ENCODE measurements at places on chromosomes 1 and 21.

- no peaks in the 10 kb centered on the region for H3K36me3 ChIP-seq
- H3K27me3 ChIP-seq, result peaks cover 13% of the 10 kb centered on the region
- no peaks in the 10 kb centered on the region for H3K4me1 ChIP-seq
- no peak overlapping the region for H3K4me3 ChIP-seq
Observed at GRCh38 chr1:6041432-6042062, 4.1 kb upstream of the KCNAB2 start.

- H3K27me3 ChIP-seq, result no peaks in the 10 kb centered on the region
- no peak for DNase-seq
- no peaks in the 10 kb centered on the region for H3K36me3 ChIP-seq
- peak overlapping the region; percentile 6 for H3K27ac ChIP-seq
Observed at GRCh38 chr21:30209601-30210000, 6.3 kb downstream of the CLDN8 start.

GRCh38 chr1:221939607-221940006, 197.7 kb upstream of the DUSP10 start:
- no peak overlapping the region for H3K27ac ChIP-seq
- H3K4me1 ChIP-seq, result peaks cover 3% of the 10 kb centered on the region

GRCh38 chr1:53755874-53756273, 16.9 kb upstream of the GLIS1 start:
- peaks cover 4% of the 10 kb centered on the region for H3K36me3 ChIP-seq
- no peak for DNase-seq
- H3K27me3 ChIP-seq, result peaks cover 8% of the 10 kb centered on the region
- H3K4me1 ChIP-seq, result peaks cover 2% of the 10 kb centered on the region

- no peaks in the 10 kb centered on the region for H3K36me3 ChIP-seq
- DNase-seq, result no peak
- H3K4me1 ChIP-seq, result peaks cover 13% of the 10 kb centered on the region
- H3K27ac ChIP-seq, result peak overlapping the region; percentile 83
Observed at GRCh38 chr1:224114787-224115175, 870 bp downstream of the FBXO28 start.

DNA sequence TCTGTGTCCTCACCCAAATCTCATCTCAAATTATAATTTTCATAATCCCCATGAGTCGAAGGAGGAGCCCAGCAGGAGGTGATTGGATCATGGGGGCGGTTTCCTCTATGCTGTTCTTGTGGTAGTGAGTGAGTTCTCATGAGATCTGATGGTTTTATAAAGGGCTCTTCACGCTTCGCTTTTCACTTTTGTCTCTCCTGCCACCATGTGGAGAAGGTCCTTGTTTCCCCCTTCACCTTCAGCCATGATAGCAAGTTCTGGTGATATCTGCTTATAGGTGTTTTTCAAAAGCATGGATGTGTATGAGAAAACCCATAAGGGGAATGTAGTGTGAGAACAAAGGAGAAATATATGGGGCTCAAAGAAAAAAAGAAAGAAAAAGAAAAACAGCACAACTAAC, 405.9 kb upstream of the RGS18 start:
- no peaks in the 10 kb centered on the region for H3K4me1 ChIP-seq
- no peaks in the 10 kb centered on the region for H3K36me3 ChIP-seq
- H3K27ac ChIP-seq, result no peak overlapping the region
- DNase-seq, result no peak
- H3K4me3 ChIP-seq, result no peak overlapping the region

DNA sequence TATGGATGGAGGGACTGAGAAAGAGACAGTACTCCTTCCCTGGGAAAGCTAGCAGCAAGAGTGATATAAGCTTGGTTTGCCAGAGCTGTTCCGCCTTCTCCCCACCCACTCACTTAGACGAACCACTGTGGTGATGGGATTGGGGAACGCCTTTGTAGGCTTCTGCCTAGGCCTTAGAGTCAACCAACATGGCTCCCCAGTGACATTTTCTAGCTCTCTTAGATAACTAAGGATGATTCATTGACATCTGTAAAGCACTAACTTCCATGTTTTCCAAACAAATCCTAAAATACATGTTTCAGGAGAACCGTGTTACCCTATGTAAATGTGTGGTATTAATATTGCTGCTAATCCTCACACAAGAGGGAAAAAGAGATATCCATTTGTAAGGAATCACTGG, 21.6 kb upstream of the SSX2IP start:
- no peak overlapping the region for H3K27ac ChIP-seq
- no peaks in the 10 kb centered on the region for H3K27me3 ChIP-seq
- H3K4me3 ChIP-seq, result no peak overlapping the region
- no peaks in the 10 kb centered on the region for H3K36me3 ChIP-seq
- DNase-seq, result no peak

- H3K4me1 ChIP-seq, result no peaks in the 10 kb centered on the region
- H3K27me3 ChIP-seq, result peaks cover 28% of the 10 kb centered on the region
- H3K27ac ChIP-seq, result no peak overlapping the region
- no peak overlapping the region for H3K4me3 ChIP-seq
- DNase-seq, result no peak
Observed at GRCh38 chr1:153429266-153430165, 13.2 kb downstream of the S100A7A start.

- H3K27ac ChIP-seq, result no peak overlapping the region
- H3K27me3 ChIP-seq, result peaks cover 7% of the 10 kb centered on the region
- peaks cover 3% of the 10 kb centered on the region for H3K4me1 ChIP-seq
- peak; percentile 56 for DNase-seq
Observed at GRCh38 chr1:3012456-3013291, 8.6 kb upstream of the ACTRT2 start.

DNA sequence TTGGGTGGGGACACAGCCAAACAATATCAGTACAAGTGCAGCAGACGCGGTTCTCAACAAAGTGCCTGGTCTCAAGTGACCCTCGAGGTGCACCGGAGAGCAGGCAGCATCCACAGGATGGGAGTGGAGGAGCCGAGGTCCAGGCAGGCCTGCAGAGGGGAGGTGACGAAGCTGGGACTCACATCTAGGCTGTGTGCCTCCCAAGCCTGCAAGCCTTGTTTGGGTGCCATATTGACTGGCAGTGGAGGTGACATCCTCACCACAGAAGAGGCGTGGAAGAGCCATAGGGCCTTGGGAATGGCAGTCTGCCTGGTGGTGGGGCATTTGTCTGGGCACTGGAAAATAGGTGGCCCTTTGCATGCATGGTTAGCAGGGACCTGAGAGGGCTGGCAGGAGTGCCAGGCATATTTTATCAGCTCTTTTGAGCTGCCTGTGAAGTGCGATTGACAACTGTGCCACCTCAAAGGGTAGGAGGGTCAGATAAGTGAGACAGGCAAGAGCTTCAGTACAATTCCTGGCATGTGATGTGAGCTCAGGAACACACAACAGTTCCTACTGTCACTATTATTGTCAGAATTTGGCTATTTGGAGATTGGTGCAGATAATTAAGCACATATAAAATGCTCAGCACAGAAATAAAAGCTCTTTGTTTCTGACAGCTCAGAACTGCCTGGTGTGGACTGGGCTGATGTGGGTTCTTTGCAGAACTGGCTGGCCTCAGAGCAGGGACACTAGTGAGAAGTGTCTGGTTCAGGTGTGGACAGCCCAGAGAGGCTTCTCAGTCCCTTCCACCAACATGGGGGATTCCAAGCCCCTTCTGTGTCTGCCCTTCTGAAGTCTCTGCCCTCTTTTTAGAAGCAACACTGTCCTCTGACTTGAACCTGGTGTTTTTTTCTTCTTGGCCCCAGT, 347.6 kb upstream of the AJAP1 start:
- DNase-seq, result no peak
- H3K4me1 ChIP-seq, result no peaks in the 10 kb centered on the region
- no peaks in the 10 kb centered on the region for H3K36me3 ChIP-seq
- H3K27ac ChIP-seq, result no peak overlapping the region

DNA sequence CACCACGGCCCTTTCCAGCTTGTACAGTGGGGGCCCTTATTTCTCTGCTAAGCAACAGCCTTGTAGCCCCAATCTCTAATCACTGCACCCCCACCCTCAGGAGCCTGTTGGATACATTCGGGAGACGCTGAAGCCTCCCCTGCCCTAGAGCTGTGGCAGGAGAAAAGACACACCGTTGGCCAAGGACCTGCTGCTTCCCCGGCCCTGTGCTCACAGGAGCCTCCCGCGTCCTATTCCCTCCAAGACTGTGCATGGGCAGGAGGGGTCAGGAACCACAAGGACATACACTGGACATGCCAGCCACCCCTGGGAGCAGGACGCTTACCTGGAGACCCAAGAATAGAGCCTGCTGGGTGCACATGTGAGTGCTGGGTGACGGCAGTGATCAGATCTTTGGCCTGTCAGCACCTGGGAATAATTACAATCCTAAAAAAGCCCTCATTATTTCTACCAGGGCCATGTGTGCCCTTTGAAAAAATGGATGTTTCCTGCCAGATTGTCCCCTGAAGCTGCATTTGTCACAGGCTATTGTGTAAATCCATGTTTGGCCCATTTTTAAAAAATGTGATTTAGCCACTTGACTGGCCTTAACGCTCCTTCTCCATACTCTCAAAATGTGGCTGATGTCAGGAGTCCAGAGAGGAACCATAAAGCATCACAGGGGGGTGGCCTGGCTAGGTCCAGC, 590.6 kb downstream of the MATN1 start:
- H3K4me3 ChIP-seq, result no peak overlapping the region
- peaks cover 5% of the 10 kb centered on the region for H3K4me1 ChIP-seq
- no peaks in the 10 kb centered on the region for H3K36me3 ChIP-seq
- H3K27ac ChIP-seq, result no peak overlapping the region
- no peak for DNase-seq
- H3K27me3 ChIP-seq, result peaks cover 29% of the 10 kb centered on the region

- DNase-seq, result no peak
- H3K27ac ChIP-seq, result peak overlapping the region; percentile 7
- H3K27me3 ChIP-seq, result no peaks in the 10 kb centered on the region
- peaks cover 26% of the 10 kb centered on the region for H3K36me3 ChIP-seq
- H3K4me1 ChIP-seq, result peaks cover 5% of the 10 kb centered on the region
Observed at GRCh38 chr1:178895928-178896327, 25.1 kb upstream of the ANGPTL1 start.

GRCh38 chr1:112748396-112748795, 33.3 kb upstream of the PPM1J start:
- no peak for DNase-seq
- H3K36me3 ChIP-seq, result no peaks in the 10 kb centered on the region
- H3K27me3 ChIP-seq, result peaks cover 30% of the 10 kb centered on the region
- no peak overlapping the region for H3K27ac ChIP-seq
- no peak overlapping the region for H3K4me3 ChIP-seq

DNA sequence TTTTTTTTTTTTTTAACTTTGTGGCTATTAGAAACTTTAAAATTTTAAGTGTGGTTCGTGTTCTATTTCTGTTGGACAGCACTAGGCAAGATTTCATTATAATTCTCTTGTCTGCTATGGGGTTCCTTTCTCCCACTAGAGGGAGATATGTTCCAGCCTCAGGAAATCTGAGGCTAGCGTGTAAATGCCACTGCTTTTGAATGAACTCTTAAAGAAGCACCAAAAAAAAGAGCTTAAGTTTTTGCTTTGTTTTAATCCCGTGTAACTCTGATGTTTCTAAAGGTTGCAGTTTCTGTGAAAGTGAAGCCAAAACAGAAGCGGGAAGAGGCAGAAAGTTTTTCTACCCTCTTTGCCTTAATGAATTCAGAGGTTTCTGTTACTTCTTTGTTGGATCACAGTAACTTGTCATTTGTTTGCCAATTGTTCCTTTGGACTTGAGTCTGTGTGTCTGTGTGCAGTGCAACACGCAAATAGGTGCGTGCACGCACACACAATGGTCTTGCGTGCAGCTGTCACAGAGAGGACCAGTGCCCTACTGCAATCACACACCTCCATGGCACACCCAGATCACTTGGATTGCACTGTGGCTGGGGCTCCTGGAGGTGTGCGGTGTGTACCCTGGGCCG, 32.3 kb downstream of the HHAT start:
- H3K4me1 ChIP-seq, result peaks cover 7% of the 10 kb centered on the region
- DNase-seq, result no peak
- no peaks in the 10 kb centered on the region for H3K27me3 ChIP-seq
- H3K36me3 ChIP-seq, result no peaks in the 10 kb centered on the region
- no peak overlapping the region for H3K4me3 ChIP-seq

DNA sequence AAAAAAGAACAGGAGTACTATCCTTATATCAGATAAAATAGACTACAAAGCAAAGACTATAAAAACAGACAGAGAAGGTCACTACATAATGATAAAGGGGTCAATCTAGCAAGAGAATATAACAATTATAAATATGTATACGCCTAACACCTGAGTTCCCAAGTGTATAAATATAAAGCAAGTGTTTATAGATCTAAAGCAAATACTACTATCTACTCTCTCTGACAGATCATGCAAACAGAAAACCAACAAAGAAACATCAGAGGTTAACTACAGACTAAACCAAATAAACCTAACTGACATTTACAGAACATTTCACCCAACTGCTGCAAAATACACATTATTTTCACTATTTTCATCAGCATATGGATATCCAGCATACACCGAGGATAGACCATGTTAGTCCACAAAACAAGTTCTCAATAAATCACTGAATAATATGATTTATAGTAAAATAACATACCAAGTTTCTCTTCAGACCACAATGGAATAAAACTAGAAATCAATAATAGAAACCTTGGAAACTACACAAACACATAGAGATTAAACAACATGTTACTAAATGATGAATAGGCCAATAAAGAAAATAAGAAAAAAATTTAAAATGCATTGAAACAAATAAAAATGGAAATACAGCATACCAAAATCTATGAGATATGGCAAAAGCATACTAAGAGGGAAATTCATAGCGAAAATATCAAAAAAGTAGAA, 22.7 kb downstream of the UCHL5 start:
- no peak overlapping the region for H3K27ac ChIP-seq
- H3K27me3 ChIP-seq, result no peaks in the 10 kb centered on the region
- H3K36me3 ChIP-seq, result peaks cover 28% of the 10 kb centered on the region
- peaks cover 9% of the 10 kb centered on the region for H3K4me1 ChIP-seq

DNA sequence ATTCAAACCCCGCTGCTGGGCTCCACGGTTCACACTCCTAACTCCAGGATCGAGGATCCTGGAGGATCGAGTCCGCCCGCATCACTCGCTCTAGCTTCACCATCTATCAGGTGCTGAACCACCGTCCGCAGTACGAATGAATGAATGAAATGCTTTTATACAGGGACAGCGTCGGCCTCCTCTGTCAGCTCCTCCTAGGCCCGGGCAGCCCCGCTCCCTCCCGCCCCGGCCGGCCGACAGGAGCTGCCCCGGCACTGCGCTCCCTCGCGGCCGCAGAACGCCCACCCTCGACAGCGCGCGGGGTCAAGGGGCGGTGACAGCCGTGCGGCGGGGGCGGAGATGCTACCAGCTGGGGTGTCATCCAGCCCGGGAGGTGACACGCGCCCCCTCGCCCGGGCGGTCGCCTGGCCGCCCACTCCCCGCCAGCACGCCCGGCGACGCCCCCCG, 520 bp downstream of the ZBTB17 start:
- H3K4me1 ChIP-seq, result peaks cover 6% of the 10 kb centered on the region
- H3K4me3 ChIP-seq, result peak overlapping the region; percentile 85
- no peaks in the 10 kb centered on the region for H3K27me3 ChIP-seq
- DNase-seq, result peak; percentile 44

GRCh38 chr21:34128124-34128523, 54.7 kb downstream of the MRPS6 start:
- DNase-seq, result no peak
- H3K4me1 ChIP-seq, result peaks cover 26% of the 10 kb centered on the region
- no peak overlapping the region for H3K4me3 ChIP-seq
- H3K27me3 ChIP-seq, result no peaks in the 10 kb centered on the region

DNA sequence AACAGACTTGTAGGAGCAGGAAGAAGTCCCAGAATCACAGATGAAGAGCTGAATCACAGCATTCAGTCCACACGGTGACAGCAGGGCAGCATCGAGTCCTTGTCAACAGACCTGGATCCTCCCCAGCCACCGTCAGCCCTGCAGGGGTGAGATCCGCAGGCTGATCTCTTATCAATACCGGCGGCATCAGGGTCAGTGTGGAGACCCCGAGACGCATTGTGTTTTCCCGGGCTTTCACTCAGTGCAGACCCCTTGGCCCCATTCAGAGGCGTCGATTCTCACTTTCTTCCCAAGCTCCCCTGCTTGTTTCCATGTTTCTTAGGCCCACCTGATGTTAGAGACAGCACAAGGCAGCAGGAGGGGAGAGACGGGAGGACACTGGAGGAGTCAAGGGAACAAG, 609.6 kb downstream of the PTPRU start:
- peaks cover 35% of the 10 kb centered on the region for H3K27me3 ChIP-seq
- peaks cover 2% of the 10 kb centered on the region for H3K4me1 ChIP-seq
- DNase-seq, result no peak
- no peak overlapping the region for H3K4me3 ChIP-seq

Measured in progenitor cell of endocrine pancreas (in vitro differentiated cells).